Fibroblast of mammary gland (primary cell): ENCODE measurements at places on chromosomes 1 and 21.

DNA sequence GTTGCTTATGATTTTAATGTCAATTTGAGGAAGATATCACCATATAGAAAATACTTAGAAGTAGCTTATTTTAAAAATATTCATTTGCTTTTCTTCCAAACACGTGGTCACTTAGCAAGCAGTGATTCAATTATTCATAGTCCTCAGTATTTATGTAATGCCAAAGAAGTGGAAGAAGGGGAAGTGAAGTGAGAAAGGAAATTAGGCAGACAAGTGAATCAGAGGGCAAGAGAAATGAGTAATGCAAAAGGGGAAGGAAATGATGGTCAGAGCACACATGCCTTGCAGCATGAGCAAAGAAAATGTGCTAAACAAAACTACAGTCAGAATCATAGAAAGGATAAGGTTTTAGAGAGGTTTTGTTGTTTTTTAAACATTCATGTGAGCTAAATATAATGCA, 31.8 kb downstream of the SDCCAG8 start:
- DNase-seq: peak; percentile 95

DNA sequence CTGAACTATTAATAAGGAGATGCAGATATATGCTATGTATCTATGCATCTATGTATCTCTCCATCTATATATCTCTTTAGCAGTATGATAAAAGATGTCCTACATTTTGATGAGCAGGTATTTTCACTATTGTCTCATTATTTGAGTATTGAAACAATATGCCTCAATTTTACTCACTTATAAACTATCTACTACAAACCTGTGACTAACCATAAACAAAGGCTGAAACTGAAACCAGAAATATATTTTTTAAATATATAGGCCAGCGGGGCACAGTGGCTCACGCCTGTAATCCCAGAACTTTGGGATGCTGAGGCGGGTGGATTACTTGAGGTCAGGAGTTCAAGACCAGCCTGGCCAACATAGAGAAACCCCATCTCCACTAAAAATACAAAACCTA, 22.0 kb downstream of the EIF4G3 start:
- DNase-seq: no peak

- DNase-seq: peak; percentile 66
These were observed 10.3 kb upstream of the SLC30A10 start for GRCh38 chr1:219938706-219939105.

- DNase-seq: peak; percentile 10
These were observed 7.3 kb upstream of the UMODL1 start for GRCh38 chr21:42063571-42064521.

DNA sequence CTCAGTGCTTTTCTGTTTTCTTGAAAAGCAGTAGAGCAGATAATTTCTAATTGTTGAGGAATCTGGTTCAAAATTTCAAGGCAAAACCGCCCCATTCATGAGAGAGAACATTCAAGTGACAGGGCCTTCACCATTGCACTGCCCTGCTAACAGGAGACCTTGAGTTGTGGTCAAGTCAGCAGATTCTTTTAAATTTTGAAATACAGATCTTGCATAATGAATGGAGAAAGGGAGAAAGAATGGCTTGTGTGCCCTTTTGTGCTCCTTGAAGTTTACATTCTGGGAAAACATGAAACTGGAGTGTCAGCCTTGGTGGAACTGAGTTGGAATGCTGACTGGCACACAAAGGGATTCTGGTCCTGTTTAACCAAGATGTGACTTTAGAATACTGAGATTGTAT, 164.5 kb upstream of the UBE2U start:
- DNase-seq: peak; percentile 78

DNA sequence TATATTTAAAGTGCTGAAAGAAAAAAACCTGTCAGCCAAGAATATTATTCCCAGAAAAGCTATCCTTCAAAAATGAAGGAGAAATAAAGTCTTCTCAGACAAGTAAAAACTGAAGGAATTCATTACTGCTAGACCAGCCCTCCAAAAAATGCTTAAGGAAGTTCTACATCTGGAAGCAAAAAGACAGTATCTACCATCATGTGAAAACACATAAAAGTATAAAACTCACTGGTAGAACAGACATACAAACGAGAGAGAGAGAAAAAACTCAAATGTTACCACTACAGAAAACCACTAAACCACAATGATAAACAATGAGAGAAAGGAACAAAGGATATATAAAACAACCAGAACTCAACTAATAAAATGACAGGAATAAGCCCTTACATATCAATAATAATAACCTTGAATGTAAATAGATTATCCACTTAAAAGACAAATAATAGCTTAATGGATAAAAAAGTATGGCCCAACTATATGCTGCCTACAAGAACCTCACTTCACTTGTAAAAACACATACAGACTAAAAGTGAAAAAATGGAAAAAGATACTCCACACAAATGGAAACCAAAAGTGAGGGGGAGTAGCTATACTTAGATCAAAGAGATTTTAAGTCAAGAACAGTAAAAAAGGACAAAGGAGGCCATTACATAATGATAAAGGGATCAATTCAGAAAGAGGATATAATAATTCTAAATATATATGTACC, 22.0 kb downstream of the NSL1 start:
- no peak for DNase-seq

- no peak for DNase-seq
These were observed 4.5 kb downstream of the RPS6KA1 start for GRCh38 chr1:26533951-26534509.

DNA sequence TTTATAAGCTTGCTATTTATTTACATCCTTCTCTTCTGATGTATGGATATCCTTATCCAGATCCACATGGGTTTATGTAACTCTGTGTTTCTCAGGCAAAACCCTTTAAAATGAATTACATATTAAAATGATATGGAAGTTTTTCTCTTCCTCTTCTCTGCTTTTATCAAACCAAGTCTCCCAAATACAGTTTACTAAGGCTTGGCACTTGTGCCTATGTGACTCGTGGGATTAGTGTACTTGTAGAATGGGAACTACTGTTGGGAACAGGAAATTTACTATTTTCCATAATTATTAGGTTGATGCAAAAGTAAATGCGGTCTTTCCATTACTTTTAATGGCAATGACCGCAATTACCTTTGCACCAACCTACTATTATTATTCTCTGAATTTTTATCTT, 14.8 kb downstream of the SIM2 start:
- DNase-seq: no peak

- DNase-seq: no peak
These were observed 5.7 kb downstream of the PARK7 start for GRCh38 chr1:7967196-7967595.

- no peak for DNase-seq
These were observed 17.8 kb downstream of the C1orf116 start for GRCh38 chr1:207014728-207015127.

- DNase-seq: peak; percentile 42
These were observed 56.3 kb downstream of the SMYD3 start for GRCh38 chr1:246450611-246451251.

GRCh38 chr21:37509802-37510393, 143.3 kb downstream of the DYRK1A start:
- peak; percentile 62 for DNase-seq

DNA sequence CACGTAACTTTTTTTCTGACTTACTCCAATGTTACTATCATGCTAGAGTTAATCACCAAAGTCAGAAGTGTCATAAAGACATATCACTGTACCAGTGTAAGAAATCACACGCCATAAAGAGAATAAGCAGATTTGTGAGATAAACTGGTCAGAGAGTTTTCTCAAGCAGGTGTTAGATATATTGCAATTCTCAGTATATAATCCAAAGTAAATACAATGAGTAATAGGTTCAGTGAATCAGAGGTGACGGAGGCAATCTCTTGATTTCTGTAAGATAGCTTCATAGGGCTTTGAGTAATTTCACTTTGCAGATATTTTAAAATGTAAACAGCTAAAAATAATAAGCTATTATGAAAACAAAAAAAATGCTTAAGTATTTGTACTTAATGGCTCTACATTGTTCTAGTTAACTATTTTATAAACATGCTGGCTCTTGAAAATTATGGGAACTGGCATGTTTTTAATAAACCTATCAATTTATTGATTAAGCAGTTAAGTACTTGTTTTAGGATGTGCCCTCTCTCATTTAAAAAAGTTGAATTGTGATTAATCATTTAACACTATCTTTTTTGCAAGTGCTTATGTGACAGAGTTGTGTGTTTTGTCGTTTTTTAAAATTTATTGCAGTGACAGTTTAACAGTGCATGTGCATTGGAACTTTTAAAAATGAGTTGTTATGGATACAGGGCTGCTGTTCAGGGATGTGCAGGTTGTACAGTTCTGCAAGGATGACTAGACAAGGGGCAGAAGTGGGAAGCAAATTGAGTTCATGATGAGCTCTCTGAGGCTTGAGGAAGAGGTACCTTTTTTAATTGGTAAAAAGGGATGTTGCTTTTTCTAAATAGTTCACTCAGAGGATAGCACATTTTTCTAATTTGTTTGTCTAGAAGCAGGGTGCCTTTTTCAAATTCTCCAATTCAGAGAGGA, 119.1 kb downstream of the USP25 start:
- peak; percentile 83 for DNase-seq

GRCh38 chr1:53478502-53478818, 19.3 kb downstream of the DMRTB1 start:
- no peak for DNase-seq

- DNase-seq: no peak
These were observed 13.0 kb downstream of the DOP1B start for GRCh38 chr21:36169470-36170128.

DNA sequence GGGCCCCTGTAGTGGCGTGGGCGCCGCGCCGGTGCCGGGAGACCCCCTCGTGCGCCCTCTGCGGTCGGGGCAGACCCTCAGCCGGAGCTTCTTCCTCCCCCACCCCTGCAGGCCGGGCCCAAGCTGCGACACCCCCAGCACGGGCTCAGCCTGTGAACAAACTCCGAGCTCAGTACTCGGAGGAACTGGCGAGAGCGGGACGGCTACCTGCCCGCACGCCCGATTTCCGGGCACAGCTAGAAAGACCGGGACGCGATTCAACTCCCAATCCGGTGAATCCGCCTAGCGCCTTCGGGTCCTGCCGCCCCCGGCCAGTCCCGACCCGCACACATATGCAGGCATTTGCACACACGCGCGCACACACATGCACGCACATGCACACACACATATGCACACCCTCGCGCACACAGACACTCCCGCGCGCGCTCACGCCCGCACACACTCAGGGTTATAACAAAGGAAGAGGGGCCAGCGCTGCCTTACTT, 580 bp upstream of the BLACAT1 start:
- DNase-seq: no peak

DNA sequence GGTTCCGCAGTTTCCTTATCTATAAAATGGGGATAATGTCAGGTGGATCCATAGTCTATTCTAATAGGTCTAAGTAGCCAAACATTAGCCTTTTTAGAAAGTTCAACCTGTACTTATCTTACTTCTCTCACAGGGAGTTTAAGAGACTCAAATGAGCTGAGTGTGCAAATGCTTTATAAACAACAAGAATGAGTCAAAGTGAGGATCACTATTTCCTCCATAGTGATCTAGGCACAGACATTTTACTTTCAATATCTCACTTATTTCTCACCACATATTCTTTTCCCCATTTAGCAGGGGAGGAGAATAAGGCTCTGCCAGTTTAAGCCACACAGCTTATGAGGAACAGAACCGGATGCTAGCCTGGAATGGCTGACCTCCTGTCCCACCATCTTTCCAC, 92.1 kb upstream of the LMO4 start:
- peak; percentile 17 for DNase-seq

GRCh38 chr1:62040450-62040849, 154.2 kb upstream of the L1TD1 start:
- DNase-seq: no peak

DNA sequence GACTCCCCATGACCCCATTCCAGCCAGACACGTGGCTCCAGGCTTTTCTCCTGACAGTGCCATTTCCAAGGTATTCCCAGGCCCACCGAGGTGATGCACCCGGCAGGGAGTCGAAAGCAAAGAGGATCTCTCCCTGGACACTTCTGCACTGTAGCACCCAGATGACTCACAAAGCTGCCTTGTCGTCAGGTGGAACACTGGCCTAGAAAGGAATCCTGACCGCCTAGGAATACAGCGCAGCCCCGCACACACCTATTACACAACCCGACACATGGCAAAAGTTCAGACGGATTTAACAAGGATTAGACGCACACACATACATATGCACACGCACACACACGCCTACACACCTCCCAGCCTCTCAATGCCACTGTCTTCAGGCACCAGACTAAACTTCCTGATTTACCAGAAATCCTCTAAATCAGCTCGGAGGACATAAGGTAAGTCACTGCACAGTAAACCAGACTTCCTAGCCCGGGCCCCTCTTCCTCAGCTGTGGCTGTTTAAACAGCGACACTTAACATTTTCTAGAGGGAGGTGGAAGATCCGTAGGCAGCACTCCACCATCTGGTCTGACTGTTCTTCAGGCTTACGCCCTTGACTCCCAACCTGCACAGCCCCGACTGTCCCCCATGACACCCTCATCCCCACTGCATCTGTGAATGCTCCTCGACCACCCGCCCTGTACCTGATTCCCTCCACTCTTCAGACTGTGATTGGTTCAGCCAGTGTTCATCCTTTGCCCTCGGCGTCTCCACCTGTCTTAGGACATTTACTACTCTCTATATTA, 12.7 kb downstream of the FAM89A start:
- no peak for DNase-seq

GRCh38 chr1:184387476-184388318, 868 bp downstream of the C1orf21 start:
- DNase-seq: peak; percentile 28

GRCh38 chr1:170800265-170800664, 135.1 kb upstream of the MROH9 start:
- no peak for DNase-seq

DNA sequence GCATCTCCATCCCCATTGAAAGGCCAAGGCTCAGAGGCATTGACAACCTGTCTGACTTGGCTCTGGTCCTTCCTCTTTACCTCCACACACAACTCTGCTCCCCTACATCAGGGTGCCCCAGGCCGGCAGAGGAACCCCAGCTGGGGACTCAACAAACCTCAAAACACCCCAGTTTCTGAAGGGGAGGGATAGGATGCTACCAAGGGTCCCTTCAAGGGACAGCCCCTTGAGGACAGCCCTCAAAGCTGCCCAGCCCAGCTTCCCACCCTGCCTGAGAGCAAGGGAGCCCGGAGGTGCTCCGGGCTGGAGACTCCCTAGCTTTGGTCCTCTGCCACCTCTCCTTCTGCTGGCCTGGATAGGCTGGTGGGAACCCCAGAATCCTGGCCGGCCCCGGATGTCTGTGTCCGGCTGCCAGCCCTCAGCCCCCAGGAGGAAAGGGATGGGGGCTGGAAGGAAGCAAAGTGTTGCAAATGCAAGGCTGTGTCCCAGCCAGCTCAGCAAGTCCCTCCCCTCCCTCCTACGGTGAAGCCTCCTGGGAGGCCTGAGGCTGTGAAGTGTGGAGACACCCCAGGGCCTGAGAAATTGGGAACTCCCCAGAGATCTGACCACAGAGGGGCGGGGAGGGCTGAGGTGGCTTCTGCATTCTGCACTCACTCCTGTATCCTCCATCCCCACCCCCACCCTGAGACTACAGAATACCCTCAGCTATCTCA, 1.1 kb upstream of the MARCKSL1 start:
- peak; percentile 47 for DNase-seq
